ENCODE measurements at places on chromosomes 11 and 22.

GRCh38 chr11:103888541-103888951 lies 147.9 kb upstream of the DDI1 start:
- peak; percentile 52 for DNase-seq

DNA sequence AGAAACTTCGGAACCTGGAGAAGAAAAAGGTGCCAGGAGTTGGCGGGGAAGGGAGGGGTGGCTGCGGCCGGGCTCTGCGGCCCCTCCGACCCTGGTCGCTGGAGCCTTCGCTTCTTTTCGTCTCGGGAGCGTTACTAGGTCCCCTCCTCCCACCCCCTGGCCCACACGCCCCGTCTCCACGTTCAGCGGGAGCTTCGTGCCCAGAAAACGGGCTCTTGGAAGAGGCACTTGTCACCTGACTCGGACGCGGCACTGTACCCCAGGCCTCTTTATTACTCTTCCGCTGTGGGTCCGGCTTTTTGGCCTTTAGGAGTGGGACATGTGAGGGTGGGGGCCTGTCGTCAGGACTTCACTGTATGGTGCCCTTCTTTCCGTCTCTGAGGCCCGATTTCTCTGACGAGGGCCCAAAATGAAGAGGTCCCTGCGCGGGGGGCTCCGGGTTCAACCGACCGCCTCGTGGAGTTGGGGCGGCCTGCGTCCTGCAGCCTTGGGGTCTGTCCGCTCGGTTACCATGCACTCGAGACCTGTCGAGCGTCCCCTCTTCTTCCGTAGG lies 1.2 kb downstream of the CAPRIN1 start:
- peak; percentile 37 for DNase-seq

DNA sequence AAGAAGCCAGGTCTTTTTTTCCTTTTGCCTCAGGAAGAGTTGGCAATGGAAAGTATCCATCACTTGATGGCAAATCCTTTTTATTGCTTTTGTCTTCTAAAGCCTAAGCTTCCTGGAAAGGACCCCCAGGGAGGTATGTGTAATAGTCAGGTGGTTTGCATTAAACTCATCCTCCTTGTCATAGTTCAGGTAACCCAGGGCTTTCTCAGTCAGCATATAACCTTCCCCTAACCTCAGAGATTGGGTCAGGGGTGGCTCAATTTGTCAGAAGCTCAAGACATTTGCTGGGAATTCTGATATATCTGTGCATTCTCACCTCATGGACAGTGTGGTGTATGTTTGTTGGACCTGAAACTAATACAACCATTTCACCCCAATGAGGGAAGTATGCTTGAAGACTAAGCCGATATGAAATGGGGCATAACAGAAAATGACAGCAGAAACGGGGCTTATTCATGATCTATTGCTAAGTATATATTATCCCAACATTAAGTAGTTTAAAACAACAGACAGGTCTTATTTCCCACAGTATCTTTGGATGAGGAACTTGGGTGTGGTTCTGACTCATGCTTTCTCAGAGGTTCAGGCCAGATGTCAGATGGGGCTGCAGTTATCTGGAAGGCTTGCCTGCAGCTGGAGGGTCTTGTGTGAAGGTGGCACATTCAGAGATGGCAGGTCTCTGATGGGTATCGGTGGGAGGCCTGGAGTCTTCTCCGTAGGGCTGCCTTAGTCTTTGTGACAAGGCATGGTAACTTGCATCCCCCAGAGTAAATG lies 135.8 kb upstream of the SPON1 start:
- peak; percentile 58 for DNase-seq

DNA sequence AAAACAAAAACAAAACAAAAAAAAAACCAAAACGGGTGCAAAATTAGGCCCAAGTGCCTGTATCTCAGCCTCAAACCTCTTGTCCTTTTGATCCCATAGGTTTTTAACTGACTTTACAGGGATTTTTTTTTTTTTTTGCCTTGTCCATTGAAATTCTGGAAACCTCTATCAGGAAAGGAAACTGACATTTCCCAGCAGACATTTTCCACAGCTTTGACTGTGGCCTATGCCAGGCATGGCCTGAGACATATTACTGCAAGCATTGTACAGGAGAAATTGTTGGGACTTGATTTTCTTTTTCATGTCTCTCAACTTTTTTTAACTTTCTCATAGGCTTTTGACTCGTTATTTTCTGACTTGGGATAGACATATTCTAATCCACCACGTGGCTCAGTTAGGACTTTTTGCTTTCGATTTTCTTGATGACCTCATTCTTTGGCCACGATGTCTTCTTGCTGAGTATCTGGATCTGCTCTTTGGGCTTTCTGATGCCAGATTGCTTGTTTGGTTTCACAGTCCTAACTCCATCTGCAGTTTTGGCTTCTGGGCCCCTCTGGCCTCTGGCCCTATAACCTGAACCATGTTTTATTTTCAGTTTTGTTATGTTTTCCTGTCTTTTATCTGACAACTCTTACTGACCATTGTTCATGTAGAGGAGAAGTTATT lies 336.1 kb upstream of the C11orf87 start:
- DNase-seq, result no peak

DNA sequence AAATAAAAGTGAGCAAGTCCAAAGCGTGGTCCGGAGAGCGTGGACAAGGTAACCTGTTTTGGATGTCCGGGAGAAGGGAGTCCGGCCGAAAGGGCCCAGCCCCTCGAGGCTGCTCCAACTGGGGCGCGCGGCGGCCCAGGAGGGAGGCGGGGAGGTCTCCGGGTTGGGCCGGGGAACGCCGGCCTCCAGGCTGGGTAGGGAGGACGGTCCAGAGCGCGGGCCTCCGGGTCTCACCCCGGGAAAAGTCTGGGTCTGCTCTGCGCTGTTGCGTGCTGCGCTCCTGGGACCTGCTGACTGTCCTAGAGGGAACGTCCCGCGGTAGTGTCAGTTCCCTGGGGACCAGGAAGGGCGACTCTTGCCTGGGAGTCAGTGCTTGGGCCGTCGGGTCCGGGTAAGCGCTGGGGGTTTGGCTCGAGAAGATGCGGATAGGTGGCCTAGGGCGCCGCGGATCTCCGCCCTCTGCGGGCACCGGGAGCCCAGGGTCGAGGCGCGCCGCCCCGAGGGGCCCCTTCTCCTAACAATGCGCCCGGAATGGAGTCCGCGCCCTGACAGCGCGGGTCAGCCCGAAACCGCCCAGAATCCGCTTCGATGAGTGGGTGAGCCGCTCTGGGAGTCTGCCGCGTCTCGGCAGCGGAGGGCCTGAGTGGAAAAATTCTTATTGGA lies 988 bp upstream of the FLI1 start:
- DNase-seq, result peak; percentile 75

DNA sequence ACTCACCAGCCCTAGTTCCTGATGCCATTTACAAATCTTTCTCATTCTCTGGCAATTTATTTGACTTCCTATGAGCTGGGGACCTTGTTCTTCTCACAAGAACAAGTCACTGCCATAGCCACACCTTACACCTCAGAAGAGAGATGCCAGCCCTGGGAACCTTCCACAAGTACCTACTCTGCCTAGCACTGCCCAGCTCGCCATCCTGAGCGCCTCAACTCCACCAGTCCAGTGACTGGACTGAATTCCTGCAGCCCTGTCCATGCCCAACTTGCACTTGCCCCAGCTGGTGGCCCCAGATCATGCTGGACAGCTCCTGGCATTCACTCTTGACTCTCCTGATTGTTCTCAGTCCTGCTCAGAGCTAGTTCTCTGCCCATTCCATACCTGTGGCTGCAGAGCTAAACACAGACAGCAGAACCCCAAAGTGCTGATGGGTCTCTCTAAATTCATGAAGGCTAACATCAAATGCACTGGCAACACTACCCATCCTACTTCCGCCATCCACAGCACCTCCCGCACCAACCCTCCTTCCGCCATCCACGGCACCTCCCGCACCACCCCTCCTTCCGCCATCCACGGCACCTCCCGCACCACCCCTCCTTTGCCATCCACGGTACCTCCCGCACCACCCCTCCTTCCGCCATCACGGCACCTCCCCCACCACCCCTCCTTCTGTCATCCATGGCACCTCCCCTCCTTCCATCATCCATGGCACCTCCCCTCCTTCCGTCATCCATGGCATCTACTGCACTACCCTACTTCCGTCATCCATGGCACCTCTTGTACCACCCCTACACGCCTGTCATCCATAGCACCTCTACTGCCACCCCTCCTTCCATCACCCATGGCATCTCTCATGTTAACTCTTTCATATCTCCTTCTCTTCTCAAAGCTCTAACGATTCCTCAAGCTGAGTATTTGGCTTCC lies 23.6 kb upstream of the SLC25A1 start:
- DNase-seq, result no peak

- DNase-seq, result no peak
These were observed 74.4 kb upstream of the NTM start for GRCh38 chr11:131295986-131296385.

GRCh38 chr11:72740562-72741428 lies 11.4 kb downstream of the ARAP1 start:
- no peak for DNase-seq

- no peak for DNase-seq
These were observed 34.1 kb upstream of the TMPRSS4 start for GRCh38 chr11:118042796-118043195.

DNA sequence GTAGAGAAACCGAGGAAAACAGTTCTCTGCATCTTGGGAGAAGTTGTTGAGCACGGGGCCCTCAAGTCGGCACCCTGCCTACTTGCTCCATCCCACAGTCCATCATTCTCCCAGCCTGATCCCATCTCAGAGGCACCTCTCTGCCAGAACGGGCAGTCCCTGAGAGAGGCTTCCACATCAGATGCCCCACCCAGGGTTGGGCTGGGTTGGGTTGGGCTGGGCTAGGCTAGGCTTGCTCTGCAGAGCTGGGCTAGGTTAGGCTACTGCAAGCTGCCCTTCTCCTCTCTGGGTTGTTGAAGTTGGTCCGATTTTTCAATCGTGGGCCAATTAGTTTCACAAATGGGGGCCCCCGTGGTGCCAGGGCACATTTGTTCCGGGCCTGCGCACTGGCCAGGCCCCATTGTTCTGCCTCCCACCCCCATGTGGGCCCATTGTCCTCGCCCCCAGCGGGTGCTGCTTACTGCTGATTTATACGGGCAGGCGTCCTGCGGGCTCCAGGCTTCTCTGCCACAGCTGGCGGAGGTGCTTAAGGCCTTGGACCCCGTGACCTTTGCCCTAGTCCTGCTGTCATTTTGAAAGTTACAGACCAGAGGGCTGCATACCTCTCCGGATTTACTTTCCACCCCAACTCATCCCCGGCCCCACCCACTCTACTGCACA lies 63.7 kb upstream of the NNMT start:
- DNase-seq, result no peak

GRCh38 chr11:124884869-124885479 lies 12.7 kb downstream of the ROBO4 start:
- DNase-seq, result no peak

DNA sequence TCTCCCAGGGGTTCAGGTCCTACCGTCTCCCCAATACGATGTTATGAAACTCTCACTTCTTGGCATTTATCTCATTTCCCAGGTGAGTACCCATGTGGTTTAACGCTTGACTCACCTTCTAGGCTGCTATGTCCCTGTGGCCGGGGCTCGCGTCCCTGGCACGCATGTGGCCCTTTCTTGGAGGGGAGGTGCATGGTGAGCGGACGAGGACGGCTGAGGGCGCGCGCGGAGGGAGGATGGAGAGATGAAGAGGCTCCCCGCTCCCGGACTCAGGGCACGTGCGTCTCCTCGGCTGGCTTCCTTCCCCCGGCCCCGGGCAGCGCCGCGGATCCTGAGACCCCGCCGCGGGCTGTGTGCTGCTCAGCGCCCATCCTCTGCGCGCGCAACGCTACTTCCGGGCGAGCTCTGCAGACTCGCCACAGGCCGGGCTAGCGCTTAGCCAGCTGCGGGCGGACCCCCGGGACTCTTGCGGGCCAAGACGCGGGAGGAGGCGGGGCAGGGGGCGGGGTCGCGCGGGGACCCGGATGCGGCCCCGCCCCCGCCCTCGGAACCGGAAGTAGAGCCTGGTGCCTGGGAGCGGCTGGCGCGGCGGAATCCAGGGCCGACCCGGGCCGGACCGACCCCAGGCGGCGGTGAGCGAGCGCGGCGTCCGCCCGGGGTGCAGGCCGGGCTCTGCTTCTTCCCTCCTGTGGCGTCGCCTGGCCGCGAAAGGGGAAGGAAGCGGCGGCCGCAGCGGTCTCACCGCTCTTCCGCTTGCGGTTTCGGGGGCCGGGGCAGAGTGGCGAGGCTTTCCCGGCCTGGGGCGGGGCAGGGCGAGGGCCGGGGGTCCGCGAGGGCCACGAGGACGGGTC lies at the start of gene CTTN:
Gene CTTN, plus strand, starts transcription at position 547 of the 851 bp plus-strand sequence. CDS start 8,769 bp downstream, outside the sequence.
- DNase-seq, result peak; percentile 87

DNA sequence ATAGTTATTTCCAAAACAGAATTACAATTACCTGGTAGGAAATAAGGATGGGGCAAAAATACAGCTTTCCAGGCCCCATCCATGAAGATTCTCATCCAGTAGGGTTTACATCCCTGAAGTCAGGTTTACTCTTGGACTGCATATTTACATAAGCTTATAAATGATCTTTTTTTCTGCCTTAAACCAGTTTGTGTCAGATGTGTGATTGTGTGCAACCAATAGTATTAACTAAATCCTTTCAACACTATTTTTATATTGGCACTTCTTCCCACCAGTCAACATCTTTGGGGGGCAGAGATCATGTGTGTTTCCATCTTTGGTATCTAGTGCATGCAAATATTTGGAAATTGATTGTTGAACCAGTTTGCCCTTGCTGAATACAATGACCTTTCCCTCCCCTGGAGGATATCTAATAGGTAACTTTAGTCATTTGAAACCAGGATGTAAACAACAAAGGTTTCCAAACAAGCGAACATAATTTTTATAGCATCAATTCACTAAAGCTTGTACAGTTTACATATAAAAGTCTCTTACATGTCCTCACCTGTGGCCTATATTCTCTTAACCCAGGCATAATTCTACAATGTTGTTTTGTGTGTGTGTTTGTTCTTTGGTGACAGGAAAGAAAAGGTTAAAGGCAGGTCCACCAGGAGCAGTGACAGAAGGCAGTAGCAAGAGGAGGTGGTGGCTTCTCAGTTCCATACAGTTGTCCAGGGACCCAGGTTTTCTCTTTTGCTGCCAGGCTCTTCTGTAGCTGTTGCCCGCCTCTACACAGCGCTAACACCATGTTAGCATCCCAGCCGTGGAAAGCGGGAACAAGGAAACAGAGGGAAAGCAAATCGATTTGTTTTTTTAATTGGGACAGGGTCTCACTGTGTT lies 1.7 kb upstream of the ME3 start:
- no peak for DNase-seq

GRCh38 chr22:26045051-26045450 lies 124.2 kb upstream of the SEZ6L start:
- DNase-seq, result no peak

DNA sequence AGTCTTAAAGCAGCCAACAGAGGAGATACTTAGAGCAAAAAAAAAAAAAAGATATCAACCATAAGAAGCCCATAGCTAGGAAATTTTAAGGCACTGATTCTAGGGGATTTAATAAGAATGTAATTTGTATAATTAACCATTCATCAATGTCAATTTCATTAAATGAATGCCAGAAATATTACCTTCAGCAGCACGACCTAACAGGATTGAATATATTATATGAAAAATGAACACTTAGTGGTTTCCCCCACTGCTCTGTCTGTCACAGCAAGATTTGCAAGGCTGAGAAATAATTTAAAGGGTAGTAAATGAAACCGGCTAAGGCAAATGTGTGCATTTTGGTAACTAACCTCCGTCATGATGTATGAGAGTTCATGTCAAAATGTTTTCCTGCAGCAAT lies 319.9 kb downstream of the KIRREL3 start:
- DNase-seq, result no peak

GRCh38 chr11:131137046-131137445 lies 220.8 kb upstream of the SNX19 start:
- peak; percentile 14 for DNase-seq

Data from ELR (cell line).